ENCODE measurements at places on chromosomes 11 and 22.

- no peak for DNase-seq
These were observed 7.0 kb downstream of the FADD start for GRCh38 chr11:70210051-70210501.

GRCh38 chr22:38110008-38110862, at the start of gene BAIAP2L2:
Gene BAIAP2L2, minus strand, starts transcription at chr22:38110684. Its CDS starts 159 bp downstream, at chr22:38110525.
- DNase-seq: no peak

DNA sequence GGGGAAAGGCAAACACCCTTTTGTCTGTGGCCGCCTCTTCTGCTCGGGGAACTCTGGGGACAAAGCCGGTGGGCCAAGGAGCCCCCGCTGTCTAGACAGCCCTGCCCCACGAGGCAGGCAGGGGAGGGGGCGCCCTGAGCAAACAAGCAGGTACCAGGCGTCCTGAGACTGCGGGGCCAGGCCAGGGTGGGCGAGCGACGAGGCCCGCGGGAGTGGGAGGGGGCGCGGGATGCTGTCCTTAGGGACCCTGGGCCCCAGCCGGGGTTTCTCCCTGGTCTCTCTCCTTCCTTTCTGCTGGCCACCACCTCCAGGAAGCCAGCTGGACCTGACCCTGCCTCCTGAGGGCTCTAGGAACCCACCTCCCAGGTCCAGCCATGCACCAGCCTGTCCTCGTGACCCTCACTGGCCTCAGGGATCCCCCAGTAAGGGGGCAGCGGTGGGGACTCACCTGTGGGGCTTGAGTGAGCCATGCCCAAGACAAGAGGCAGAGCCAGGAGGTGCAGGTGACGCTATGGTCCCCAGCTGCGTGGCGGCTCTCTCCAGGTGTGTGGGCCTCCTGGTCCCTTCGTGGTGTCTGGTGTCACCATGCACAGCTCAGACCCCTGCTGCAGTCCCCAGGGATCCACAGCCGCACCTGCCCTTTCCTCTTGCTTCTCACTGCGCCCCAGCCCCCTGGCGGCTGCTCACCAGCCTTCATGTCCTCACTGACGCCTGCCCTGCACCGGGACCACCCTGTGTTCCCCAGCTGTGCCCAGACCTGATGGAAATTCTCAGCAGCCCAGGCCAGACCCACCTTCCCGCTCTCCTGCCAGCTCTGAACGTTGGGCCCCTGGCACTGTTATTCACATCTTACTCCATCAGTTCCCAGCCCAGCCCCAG, 26.5 kb upstream of the MUC5AC start:
- peak; percentile 72 for DNase-seq

- DNase-seq: no peak
These were observed 295.6 kb downstream of the TBC1D22A start for GRCh38 chr22:47057916-47058585.
